Suppressor macrophage treated with lipopolysaccharide for 4 hours (primary cell): ENCODE measurements at places on chromosomes 6 and 20.

- no peak for DNase-seq
These were observed 73.3 kb downstream of the METTL24 start for GRCh38 chr6:110284855-110285254.

DNA sequence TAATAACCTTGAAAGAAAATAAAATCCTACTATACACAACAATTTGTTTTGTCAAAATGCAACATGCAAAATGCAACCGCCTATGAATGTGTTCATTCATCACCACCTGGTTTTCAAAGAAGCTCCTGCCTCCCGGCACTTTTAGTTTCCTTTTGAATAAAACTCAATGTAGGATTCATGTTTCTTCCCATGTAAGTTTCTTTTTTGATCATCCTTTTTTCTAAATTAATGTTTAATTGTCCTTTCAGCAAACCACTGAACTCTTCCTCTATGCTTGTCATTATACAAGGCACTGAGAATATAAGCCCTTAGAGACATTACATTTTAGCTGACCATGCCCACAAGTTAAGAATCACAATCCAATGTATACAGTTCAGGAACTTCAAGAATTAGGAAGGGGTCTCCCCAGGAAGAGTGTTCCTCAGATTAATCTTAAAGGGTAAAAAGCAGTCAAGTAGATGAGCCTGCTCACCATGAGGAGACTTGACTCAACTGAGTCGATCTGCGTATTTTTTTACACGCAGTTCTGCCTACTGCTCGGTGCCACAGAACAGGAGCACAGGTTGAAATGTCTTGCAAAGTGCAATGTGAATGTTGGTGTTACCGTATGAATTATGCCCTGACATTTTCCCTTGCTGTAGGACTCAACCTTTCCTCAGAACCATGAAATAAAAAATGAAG lies 7.2 kb upstream of the THEMIS start:
- DNase-seq: no peak

DNA sequence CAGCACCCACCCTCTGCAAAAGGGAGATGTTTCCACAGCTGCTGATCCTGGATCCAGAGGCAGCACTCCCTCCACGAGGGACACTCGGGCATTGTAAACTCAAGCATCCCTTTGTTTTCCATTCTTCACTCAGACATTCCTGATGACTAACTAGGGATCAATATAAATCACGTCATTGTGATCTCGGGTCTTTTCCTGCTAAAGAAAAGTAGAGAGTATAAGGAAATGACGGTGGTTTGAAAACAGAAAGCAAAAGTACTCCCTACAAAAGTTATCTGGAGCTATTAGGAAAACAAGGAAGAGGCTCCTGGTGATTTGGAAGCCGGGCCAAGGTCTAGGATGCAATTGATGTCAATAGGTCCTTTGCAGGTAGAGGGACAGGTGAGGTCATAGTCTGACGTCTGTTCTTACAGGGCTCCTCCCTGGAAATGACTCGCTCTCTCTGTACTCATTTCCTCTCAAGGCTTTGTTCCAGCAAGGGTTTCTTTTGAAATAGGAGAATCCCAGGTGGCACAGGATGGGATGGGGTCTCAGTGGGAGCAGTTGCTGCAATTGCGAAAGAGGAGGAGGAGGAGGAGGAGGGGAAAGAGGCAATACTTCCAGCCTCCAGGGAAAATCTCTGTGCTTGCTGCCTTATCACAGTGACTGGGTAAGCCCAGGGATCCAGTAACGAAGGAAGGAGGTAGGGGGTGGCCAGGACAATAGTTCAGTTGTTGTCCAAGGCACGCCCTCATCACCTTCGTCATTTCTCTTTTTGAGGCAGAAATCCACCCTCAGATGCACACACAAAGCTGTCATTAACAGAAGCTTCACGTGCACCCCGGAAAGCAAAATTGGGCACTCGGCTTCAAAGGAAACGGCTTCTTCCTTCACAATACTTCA lies 222.8 kb downstream of the LY86 start:
- peak; percentile 58 for DNase-seq

DNA sequence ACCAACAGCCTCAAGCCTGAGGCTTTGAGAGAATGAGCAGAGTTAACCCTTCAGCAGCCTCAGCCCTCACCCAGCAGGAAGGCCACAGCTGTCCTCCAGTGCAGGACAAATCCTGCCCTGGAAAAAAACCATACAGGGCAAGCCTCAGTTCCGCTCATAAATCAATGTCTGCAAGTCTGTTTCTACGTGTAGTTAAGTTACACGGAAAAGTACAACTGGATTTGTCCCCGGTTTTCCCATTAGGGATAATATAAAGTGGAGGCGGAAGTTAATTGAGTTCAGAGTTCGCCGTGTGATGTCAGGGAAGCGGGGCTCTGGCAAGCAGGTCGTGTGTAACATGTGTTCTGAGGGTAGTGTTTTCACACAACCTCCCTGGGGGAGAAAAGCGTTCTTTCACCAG lies 44.2 kb upstream of the EYA2 start:
- no peak for DNase-seq

GRCh38 chr6:140029551-140029950 lies 655.1 kb upstream of the CITED2 start:
- no peak for DNase-seq

DNA sequence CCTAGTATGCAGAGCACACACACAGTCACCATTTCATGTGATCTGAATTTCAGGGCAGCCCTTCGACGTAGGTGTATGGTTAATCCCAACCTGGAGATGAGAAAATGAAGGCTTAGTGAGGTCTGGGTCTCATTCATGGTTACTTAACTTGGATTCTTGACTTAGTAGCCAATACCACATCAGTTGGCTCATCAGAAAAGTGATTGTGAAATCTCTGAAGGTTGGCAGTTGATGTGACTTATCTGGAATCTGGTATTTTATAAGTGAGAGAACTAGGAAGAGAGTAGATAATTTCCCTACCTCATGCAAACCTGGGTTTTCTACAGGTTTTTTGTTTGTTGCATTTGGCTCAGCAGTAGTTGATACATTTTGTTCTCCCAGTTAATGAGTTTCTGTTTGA lies 123.7 kb downstream of the CCDC170 start:
- DNase-seq: no peak

GRCh38 chr6:12266571-12266970 lies 23.6 kb upstream of the EDN1 start:
- DNase-seq: no peak

DNA sequence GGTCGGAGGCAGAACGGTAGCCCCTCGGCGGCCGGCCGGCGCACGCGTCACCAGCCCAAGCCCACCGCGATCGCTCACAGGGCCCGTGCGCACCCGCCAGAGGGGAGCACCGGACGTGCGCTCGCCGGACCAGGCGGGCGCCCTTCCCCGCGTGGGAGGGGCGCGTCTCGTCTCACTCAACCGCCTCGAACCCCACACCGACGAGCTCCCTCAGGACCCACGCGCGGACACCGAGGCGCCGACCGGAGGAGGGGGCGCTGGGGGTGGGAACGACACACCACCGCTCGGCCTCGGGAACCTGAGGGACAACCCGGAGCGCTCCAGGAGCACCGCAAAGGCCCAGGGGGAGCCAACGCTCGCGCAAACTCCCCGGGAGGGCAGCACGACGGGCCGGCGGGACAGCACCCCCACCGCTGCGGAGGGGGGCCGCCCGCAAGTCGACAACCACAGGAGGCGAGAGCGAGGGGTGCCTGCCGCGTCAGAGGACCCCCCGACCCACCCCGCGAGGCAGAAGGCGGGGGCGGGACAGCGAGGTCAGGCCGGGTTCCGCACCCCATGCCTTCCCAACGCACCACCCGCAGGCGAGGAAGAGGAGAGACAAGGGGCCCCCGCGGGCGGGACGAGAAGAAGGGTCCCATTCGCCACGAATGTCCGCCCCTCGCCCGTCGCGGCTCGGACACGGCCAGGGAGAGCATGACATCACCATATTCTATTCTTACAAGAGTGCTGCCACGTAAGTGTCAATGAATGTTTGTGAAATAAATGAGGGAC lies 512.7 kb upstream of the ZNF337 start:
- no peak for DNase-seq

DNA sequence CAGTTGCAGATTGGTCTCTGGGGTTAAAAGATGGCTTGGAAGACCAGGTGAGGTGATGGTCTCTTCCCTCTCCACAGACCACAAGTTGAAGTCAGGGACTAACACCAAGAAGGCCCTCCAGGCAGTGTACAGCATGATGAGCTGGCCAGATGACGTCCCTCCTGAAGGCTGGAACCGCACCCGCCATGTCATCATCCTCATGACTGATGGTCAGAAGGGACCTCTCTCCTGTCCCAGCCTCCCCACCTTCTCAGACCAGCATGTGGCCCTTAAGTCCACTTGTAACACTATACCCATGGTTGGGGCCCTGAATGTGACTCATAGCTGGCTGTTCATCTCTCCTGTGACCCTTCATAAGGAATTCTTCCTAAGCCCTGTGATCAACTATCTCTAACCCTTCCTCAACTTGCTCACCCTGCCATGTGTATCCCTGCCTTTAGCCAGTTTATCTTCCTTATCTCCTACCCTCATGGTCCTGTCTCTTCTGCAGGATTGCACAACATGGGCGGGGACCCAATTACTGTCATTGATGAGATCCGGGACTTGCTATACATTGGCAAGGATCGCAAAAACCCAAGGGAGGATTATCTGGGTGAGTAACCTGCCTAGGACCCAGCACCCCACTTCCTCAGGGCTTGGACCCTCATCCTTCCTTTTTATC lies 3.0 kb downstream of the CFB start:
- DNase-seq: peak; percentile 67

DNA sequence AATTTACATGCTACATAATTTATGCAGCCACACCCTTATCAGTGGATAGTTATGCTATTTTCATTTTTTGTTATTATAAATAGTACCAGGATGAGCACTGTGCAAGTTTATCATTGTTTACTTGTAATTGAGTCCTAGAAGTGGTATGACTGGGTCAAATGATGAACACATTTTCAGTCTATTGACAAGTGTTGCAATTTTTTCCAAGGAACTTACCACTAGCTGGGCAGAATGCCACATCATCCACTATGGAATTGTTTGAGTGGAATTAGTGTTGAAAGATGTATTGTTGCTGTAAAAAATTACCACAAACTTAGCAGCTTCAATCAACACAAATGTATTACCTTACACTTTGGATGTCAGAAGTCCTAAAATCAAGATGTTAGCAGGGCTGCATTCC lies 38.1 kb upstream of the OPN5 start:
- DNase-seq: no peak

- DNase-seq: no peak
These were observed 663.9 kb downstream of the PRKN start for GRCh38 chr6:162063666-162064065.

DNA sequence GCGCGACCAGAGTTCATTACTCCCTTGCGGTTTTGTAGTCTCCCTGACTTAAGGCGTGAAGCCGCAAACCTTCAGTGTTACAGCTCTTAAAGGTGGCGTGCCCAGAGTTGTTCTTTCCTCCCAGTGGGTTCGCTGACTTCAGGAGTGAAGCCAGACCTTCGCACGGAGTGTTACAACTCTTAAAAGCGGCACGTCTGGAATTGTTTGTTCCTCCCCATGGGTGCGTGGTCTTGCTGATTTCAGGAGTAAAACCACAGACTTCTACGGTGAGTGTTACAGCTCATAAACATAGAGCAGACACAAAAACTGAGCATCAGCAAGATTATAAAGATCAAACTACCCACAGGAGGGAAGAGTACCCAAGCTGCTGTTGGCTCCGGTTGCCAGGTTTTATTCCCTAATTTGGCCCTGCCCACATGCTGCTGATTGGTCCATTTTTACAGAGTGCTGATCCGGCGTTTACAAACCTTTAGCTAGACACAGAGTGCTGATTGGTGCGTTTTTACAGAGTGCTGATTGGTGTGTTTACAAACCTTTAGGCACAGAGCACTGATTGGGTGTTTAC lies 10.4 kb downstream of the TMEM14C start:
- DNase-seq: no peak

GRCh38 chr20:23125159-23125558 lies 39.0 kb upstream of the CD93 start:
- no peak for DNase-seq

DNA sequence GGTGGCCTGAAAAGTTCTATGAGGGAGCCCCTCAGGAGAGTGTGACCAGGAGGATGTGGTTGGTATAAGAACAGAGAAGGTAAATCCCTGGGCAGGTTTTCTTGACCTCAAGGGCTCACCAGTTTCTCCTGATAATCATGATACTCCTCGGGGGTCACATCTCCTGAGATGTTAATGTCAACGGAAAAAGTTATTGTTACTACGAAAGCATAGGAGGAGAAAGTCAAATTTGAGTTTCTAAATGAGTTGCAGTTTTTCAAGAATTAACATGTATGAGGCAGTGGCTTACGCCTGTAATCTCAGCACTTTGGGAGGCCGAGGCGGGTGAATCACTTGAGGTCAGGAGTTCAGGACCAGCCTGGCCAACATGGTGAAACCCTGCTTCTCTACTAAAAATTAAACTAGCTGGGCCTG lies 23.4 kb downstream of the MGME1 start:
- DNase-seq: no peak

DNA sequence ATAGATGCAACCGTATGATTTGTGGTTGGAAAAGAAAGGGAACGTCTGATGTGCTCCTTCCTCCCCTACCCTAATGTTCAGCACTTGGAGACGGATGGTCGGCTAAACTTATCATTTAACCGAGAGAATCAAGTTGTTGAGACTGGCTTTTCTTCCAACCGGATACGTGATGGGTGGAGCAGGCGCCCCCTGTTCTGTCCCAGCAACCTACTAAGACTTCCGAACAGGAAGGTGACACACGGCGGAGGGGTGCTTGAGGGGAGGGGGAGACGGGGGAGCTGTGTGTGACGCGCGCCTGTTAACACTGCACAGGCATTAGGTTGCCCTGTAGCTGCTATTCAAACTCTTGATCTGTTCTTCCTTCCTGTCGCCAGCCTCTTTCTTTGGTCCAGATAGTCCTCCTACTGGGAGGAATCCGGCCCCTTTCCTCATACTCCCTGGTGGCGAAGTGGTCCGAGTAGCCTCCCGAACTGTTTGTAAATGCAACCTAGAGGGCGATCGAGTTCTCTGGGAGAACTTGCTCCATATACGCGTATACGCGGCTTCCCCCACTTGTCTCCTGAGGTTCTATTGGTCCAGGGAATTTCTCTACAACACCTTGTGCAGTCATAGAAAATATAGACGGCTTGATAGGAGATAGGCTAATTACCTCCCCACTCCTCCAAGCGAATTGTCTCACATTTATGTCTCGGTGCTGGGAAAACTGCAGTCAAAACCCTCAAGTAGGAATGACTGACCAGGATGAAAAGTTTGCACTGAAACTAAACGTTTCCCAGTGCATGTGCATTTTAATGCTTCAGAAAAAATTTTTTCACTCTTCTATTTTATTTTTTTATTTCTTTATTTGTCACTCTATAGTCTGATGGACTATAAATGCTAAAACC lies 126.0 kb upstream of the SLC2A12 start:
- DNase-seq: peak; percentile 90

GRCh38 chr6:146813554-146813953 lies 214.8 kb downstream of the ADGB start:
- DNase-seq: no peak

DNA sequence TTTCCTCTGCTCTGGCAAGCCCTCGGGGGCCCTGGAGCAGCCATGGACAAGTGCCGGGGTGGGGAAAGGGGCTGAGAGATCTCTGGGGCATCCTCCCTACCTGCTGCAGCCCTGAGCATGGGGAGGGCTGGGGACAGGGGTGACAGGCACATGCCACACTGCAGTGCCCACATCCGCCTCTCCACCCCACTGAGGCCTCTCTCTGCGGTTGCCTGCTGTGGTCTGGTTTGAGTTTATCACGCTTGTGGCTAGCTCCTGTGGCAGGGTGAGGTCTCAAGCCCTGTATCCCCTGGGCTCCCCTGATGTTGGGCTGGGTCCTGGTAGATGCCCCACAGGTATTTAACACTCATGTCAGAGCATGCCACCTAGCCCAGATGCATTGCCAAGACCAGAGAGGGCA lies 52.9 kb upstream of the MLN start:
- no peak for DNase-seq
